ENCODE measurements at places on chromosomes 7 and 10.

DNA sequence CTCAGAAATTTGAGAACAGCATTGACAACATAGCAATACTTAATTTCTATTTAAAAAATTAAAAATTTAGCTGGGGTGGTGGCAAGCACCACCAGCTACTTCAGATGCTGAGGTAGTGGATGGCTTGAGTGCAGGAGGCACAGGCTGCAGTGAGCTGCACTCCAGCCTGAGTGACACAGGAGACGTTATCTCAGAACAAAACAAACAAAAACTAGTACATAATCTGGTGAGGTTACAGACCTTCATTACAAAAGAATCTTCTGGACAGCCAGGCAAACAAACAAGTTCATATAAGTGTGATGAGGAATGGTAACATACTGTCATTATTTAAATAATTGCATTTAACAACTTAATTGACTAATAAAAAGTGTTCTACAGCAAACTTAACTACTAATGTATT, 77.0 kb upstream of the OIT3 start:
- DNase-seq: no peak

DNA sequence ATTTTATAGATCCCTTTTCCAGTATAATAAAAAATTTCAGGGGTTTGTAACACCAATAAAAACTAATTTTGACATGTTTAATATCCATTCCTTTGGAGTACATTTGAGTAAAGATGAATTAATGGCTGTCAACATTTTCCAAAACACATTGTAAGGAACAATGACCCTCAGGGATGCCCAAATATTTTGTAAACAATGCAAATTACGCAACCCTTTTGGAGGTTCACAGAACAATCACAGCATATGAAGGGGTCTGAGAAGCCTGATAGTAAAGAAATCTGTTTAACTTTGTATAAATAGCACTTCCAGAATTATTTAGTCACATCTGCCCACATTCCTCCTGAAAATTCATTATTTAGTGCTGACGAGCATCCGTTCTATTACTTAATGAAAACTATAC, 152.8 kb upstream of the FEZF1 start:
- no peak for DNase-seq

DNA sequence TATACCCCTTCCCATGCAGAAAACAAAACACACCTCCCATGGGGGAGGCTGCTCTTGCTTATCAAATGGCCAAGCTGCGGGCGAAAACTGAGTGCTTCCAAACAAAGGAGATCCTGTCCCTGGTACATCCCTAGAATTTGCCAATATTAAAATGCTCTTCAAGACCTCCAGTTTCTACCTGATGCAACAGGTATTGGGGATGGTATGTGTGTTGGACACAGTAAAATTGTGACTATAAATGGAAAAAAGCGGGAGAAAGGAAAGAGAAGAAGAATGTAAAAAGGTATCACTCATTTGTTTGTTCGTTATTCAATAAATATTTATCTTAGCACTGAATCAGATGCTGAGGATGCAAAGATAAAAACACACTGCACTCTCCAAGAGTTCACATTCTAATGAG, 123.9 kb downstream of the KMT2E start:
- no peak for DNase-seq

GRCh38 chr10:12825260-12825849, 176.2 kb downstream of the CCDC3 start:
- DNase-seq: no peak

- DNase-seq: no peak
Observed at GRCh38 chr10:48236199-48236621, 38.3 kb downstream of the FRMPD2 start.

- no peak for DNase-seq
Observed at GRCh38 chr7:151864561-151864960, 12.4 kb downstream of the PRKAG2 start.

GRCh38 chr10:43292755-43293676, 26.2 kb upstream of the RASGEF1A start:
- no peak for DNase-seq

GRCh38 chr10:26797340-26797739, 63.4 kb downstream of the ABI1 start:
- no peak for DNase-seq

DNA sequence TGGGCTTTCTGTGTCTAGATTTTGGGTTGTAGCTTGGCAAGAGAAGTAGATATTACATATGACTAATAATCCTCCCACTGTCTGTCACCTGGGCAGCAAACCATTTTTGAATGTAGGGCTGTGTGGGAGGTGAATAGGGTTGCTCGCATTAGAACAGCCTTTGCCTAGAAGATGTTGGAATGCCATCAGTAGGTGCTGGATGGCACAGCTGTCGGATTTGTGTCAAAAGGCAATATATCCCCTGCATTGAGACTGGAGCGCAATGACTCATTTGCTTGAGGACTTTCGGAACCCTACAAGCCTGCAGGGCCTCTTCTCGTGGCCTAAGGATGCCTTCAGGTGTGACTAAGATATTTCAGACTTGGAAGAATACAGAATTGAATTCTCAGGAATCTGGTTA, 323.8 kb downstream of the GPR158 start:
- no peak for DNase-seq

- no peak for DNase-seq
Observed at GRCh38 chr10:59148701-59149100, 27.7 kb upstream of the PHYHIPL start.

GRCh38 chr10:126262233-126262838, 125.9 kb downstream of the ADAM12 start:
- no peak for DNase-seq

DNA sequence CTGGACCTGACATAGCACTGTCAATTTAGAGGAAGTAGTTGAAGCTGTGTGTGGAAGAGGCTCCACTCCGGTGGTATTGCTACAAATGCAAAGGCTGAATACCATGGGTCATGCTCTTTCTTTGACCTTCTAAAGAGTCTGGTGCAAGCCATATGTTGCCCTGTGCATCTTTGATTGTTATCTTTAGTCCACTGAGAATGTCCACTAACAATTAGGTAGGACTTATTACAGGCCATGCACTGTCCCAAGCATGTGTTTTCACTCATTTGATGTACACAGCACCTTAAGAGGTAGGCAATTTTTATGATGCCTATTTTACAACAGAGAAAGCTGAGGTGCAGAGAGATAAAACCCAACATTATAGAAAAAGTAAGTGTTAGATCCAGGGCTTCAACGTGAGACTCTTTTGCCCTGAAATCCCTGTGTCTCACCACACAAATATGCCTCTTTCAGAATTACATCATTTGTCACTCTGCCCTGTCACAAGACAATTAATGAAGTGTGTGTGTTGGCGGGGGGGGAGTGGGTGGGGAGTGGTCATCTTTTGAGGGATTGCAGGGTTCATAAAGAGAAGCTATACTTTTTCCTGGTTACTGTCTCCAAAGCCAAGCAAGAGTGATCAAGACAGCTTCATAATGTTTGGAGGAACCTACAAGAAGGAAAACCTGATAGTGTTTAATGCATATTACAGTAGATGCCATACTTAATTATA, 637.6 kb upstream of the IGFBP3 start:
- no peak for DNase-seq

GRCh38 chr7:30224511-30225062, 59.8 kb upstream of the ZNRF2 start:
- DNase-seq: no peak

DNA sequence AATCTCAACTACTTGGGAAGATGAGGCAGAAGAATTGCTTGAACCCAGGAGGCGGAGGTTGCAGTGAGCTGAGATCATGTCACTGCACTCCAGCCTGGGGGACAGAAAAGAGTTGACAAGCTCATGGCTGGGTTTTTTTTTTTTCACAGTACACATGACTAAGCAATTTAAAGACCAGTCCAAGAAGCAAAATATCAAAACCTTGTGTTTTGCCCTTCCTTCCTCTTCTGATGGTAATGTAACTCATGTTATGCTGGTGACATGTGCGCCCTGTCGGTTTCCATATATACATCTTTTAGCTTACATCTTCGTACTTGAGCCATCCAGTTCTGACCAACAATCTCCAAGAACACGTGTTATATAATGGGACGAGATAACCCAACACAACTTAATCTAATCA, 237.7 kb upstream of the PLXDC2 start:
- no peak for DNase-seq

DNA sequence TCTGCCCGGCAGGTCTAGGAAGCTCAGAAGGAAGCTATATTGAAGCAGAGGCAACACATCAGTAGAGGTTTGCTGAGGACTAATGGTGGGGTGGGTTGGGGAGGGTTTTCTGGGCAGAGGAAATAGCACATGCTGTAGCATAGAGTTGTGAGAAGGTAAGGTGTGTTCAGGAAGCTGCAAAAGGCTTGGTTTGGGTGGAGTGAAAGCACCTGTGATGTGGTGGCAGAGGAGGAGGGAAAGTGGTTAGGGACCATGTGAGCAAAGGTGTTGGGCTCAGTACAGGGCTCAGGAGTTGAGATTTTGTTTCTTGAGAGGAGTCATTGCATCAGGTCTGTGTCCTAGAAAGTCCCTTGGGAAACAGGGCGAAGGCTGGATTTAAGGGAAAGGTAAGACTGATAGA, 294.6 kb downstream of the SORCS3 start:
- no peak for DNase-seq

DNA sequence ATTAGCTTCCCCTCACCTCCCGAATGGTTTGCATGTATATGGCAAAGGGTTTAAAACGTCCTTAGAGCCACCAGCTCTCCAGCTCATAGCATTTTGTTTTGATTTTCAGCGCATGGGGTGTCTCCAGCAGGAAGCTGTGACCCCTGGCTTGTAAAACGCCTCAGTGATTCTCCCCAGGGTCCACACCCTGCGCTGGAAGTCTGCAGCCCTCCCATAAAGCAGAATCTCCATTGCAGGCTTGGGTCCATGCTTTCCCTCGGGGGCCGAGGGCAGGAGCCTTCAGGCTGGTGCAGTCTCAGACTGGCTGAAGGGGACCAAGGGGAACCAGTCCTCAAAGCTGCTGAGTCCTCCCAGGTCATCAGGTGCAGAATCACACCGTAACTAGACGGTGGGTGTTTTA, 109.7 kb downstream of the VIPR2 start:
- no peak for DNase-seq

GRCh38 chr7:2197436-2198155, 35.1 kb downstream of the MAD1L1 start:
- no peak for DNase-seq

- no peak for DNase-seq
Observed at GRCh38 chr10:35462491-35462934, 126.2 kb downstream of the CCNY start.

DNA sequence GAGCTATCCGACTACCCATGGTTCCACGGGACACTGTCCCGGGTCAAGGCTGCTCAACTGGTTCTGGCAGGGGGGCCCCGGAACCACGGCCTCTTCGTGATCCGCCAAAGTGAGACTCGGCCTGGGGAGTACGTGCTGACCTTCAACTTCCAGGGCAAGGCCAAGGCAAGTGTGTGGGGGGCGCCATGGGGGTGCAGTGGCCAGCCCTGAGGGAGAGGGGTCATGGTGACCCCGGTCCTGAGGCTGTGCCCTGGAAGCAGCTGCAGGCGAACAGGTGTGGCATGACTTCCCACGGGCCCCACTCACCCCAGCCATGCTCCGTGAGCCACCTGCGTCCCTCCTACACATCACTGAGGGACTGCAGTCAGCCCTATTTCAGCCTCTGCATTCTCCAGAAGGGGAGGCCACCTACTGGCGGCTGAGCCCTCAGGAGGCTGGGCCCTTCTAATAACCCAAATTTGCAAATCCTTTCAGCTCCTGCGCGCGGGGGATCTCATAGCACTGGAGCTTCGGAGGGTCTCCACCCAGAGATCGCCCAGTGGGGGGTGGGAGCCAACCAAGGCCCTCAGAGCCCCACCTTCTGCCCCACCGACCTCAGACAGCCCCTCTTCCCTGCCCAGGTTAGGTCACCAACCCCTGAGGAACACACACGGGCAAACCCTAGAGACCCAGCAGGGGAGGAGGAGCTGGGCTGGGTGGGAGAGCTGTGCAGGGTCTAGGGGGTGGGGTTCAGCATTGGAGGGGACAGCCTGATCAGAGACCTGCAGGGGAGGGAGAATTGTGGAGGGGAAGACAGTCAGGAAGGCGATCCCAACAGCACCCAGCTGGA, 30.8 kb downstream of the SH2B2 start:
- no peak for DNase-seq

- DNase-seq: no peak
Observed at GRCh38 chr7:127803626-127804025, 151.6 kb downstream of the SND1 start.

GRCh38 chr10:22699976-22700375, 14.4 kb downstream of the PIP4K2A start:
- DNase-seq: no peak

- DNase-seq: no peak
Observed at GRCh38 chr10:75145590-75145989, 34.1 kb downstream of the SAMD8 start.

GRCh38 chr10:58853668-58854067, 322.8 kb upstream of the PHYHIPL start:
- DNase-seq: no peak

DNA sequence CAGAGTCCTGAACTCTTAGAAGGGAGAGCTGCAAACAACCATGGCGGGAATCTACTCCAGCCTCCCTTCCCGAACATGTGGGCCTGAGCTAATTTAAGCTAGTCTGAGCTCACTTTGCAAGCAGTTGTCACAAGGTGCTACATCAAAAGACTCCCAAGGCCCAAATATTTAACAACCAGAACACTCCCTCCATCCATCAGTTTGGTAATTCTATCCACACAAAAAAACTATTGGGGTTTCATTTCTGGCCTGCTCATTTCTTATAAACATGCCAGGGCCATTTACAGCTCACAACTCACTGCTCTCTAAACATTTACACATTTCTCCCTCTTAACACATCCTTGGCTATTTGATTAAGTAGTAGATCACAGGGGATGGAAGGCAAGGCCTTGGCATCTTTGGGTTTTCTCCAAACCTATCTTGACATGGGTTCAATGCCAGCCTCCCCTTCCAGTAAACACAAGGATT, 263.4 kb downstream of the KCNMA1 start:
- no peak for DNase-seq

DNA sequence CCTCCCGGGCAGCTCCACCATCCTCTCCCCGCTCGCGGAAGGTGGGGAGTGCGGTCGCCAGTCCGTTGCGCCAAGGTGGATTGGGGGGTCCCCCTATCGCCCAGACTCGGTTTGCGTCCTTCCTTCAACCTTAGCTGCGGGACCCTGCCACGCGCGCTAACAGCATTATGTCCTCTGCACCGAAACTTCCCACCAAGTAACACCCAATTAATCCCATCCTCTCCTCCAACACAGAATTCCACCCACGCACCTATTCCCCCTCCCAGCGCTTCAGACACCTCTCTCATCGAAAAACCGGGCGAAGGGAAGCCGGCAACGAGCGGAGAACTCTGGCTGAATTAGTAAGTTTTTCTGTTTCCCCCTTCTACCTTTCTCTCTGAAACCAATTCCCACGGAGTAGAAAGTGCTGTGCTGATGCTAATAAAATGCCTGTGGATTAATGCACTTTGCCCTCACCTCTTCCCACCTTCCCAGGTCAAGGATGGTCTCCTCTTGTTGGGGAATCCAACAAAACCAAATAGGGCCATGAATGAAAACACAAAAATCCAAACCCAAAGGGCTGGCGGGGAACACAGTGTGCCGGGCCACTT, 947 bp downstream of the HOXA3 start:
- no peak for DNase-seq

All from cortex of kidney (tissue), 1 donor.